Mammary epithelial cell (primary cell): ENCODE measurements at places on chromosomes 2 and 18. TPM values are rescaled to one million over a fixed set of nuclear protein-coding genes. Genes with fewer than 3 reads are reported as not detected.

GRCh38 chr2:222180619-222181018, 118.2 kb downstream of the PAX3 start:
- no peak for DNase-seq

DPP4 gene
- total RNA-seq, result 7.8 TPM

FOXD4L1 gene
- total RNA-seq, result 0.29 and 0.40 TPM in 2 replicates

GRCh38 chr2:69693059-69693774, 48.7 kb upstream of the ANXA4 start:
- DNase-seq, result no peak

DNA sequence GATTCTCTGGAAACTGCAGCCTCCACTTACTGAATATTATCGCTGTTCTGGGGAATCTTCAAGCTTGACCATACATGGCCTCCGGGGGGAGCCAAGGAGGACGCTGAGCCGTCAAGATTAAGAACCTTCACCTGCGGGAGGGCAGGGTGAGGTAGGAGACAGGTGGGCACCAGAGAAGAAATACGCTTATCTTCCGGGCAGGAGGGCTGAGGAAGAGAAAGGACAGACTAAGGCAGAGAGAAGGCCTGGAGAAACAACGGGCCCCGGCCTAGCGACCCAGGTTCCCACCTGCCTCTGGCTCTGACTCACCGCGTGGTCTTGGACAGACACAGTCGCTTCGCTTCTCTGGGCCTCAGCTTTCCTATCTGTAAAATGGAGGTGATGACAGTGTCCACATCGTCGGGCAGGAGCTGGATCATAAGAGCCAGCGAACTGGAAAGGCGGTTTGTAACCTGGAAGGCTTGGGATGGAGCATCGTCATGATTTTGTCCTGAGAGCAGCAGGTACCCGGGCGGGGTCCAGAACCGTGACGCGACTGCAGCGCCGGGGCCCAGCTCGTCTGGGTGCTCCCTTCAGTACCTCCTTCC, 659 bp downstream of the ZNF142 start:
- peak; percentile 66 for DNase-seq

DNA sequence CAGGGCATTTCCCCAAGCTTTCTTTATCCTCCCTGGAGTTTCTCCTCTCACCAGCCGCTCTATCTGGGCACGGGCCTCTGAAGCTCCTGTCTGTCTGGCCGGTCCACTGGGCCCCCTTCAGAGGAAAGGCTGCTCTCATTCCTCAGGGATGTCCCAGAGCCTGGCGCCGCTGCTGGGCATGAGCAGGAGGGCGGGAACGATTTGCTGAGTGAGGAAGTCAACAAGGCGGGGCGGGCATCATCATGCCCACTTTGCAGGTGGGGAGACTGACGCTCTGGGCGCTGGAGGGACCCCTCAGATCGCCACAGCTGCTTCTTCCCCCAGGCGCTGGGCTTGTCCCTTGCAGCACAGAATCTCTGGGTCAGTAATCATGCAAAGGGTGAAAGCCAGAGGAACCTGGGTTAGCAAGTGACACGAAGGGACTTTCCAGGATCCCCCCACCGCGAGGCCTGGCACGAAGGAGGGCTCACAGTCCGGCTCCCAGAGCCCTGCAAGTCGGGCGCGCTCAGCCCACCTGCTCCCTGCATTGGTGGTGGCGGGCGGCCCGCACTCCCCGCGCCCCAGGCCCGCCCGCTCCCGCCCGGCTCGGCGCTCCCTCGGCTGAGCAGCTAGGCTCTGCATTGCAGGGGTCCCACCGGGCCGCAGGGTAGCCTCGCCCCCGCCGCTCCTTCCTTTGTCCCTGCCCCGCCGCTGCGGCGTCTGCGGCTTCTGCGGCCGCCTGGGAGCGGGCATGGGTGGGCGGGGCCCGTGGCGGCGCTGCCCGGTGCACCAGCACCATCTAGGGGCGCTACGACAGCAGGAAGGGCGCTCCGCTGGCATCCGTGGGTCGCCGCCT, 157.8 kb downstream of the CYRIA start:
- peak; percentile 3 for DNase-seq

DNA sequence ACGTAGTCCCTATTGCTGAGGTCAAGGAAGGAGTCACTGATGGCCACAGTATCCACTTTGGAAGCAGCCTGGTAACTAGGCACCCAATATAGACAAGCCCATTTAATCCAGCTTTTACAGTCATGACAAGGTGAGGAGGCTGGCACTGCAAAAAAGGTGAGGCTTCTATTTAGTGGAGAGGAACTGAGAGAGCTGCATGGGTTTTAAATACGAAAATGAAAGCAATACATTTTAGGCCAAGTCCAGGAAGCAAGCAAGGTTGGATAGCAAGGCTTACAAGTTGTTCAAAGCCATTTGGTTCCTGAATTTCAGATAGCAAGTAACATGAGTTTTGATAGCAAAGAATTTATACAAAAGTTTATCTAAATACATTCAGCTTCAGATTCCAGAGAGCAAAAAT, 80.4 kb downstream of the SGPP2 start:
- no peak for DNase-seq

- DNase-seq, result no peak
Measured at GRCh38 chr2:44200011-44200410, 31.3 kb downstream of the PPM1B start.

GRCh38 chr2:3377612-3378432, at the start of gene EIPR1:
EIPR1 (minus strand) TSS chr2:3377818; CDS start chr2:3377689, 129 bp downstream.
- DNase-seq, result peak; percentile 98
